ENCODE measurements at places on chromosomes 4 and X. TPM values are rescaled to one million over a fixed set of nuclear protein-coding genes. Genes with fewer than 3 reads are reported as not detected.

DNA sequence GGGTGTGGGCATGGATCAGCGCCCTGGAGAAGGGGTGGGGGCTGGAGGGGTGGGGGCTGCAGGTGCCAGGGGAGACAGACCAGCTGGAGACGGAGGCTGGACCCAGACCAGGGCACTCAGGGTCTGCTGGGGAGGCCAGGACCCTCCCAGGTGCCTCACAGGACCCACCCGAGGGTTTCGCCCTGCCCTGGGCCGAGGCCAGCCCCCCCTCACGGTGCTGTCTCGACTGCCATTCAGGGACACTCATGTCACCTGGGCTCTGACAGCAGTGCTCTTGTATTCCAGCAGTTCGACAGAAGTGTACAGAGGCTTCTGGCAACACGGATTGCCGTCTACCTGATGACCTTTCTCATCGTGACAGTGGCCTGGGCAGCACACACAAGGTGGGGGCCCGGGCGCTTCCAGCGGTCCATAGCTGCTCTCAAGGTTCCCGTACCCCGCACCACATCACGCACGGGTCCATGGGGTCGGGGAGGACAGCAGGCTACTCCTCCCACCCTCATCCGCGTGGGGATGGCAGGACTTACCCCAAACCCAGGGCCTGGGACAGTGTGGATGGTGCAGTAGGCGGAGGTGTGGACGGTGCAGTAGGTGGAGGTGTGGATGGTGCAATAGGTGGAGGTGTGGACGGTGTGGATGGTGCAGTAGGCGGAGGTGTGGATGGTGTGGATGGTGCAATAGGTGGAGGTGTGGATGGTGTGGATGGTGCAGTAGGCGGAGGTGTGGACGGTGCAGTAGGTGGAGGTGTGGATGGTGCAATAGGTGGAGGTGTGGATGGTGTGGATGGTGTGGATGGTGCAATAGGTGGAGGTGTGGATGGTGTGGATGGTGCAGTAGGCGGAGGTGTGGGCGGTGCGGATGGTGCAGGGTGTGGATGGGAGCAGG is 18.1 kb downstream of the TMEM175 start:
- no peak overlapping the region for H3K27ac ChIP-seq
- DNase-seq: peak; percentile 44
- H3K27me3 ChIP-seq: no peaks in the 10 kb centered on the region
- peaks cover 22% of the 10 kb centered on the region for H3K4me1 ChIP-seq
- no peaks in the 10 kb centered on the region for H3K36me3 ChIP-seq

DNA sequence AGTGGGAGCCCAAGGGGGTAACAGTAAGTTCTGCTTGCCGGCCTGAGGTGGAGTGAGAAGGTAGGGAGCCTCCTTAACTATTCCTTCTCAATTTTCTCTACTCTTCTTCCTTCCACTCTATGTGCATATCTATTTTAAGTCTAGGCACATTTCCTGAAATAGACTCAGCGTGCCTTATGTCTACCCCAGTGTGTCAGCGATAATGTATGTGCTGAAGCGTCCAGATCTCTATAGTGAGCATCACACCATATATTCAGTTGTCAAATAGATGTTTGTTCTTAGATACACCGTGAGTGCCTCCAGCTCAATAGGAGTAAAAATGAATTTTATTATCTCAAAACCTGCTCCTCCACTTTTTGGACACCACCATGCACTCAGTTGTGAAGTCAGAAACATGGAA is 51.5 kb upstream of the RAB33B start:
- H3K4me3 ChIP-seq: no peak overlapping the region
- DNase-seq: no peak
- H3K27ac ChIP-seq: no peak overlapping the region
- H3K36me3 ChIP-seq: peaks cover 12% of the 10 kb centered on the region

- H3K36me3 ChIP-seq: no peaks in the 10 kb centered on the region
- peaks cover 2% of the 10 kb centered on the region for H3K4me1 ChIP-seq
- H3K4me3 ChIP-seq: no peak overlapping the region
Observed at GRCh38 chrX:54994668-54995351, 822 bp upstream of the PFKFB1 start.

GRCh38 chr4:7217474-7218321 is 25.4 kb downstream of the SORCS2 start:
- H3K4me1 ChIP-seq: no peaks in the 10 kb centered on the region
- DNase-seq: no peak
- H3K36me3 ChIP-seq: no peaks in the 10 kb centered on the region
- H3K27ac ChIP-seq: no peak overlapping the region
- H3K4me3 ChIP-seq: no peak overlapping the region
- H3K27me3 ChIP-seq: peaks cover 14% of the 10 kb centered on the region

DNA sequence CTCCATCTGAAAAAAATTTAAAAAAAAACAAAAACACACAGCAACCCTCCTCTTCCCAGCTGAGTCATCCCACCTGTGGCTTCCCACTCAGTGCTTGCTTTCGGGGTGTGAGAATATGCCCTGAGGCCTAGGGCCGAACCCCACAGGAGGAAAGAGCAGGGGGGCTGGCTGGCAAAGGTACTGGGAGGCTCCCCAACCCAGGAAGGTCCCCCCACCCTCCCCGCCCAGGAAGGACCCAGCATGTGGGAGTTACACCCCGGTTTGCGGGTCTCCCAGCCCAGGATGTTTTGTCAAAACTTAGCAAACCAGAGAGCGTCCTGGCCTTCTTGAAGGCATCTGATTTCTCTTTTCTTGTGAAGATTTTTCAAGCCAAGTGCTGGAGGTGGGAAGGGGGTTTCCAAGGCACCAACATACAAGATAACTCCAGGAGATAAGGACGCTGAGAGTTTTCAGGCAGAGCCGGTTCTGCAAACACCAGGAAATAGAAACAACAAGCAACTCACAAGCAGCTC is 25.7 kb upstream of the CSF2RA start:
- H3K27ac ChIP-seq: peak overlapping the region; percentile 35
- peaks cover 6% of the 10 kb centered on the region for H3K4me1 ChIP-seq
- no peaks in the 10 kb centered on the region for H3K36me3 ChIP-seq
- H3K4me3 ChIP-seq: no peak overlapping the region
- peaks cover 4% of the 10 kb centered on the region for H3K27me3 ChIP-seq
- no peak for DNase-seq

GRCh38 chr4:8229331-8229975 is 30.4 kb downstream of the SH3TC1 start:
- H3K4me3 ChIP-seq: no peak overlapping the region
- H3K27ac ChIP-seq: no peak overlapping the region
- H3K36me3 ChIP-seq: no peaks in the 10 kb centered on the region
- no peak for DNase-seq

DNA sequence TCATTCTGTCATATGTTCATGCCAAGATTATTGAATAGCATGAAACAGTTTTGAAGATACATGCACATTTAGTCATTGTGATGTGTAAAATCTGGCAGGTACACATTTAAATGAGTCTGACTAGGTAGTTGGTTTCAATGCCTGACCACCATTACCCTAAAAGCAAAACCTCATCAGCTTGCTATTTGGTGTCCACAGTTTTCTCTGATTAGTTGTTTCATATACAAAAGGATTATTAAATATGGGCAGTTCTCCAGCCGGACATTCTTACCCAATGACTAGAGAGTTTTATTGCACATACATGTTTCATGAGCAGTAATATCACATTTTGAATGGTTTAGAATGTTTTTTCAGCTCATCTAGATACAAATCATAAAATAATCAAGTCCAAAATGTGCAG is 23.7 kb downstream of the DCHS2 start:
- DNase-seq: no peak
- no peak overlapping the region for H3K27ac ChIP-seq
- H3K4me3 ChIP-seq: no peak overlapping the region
- H3K4me1 ChIP-seq: no peaks in the 10 kb centered on the region

- H3K27ac ChIP-seq: peak overlapping the region; percentile 78
- peaks cover 24% of the 10 kb centered on the region for H3K4me1 ChIP-seq
- no peaks in the 10 kb centered on the region for H3K36me3 ChIP-seq
- peak; percentile 70 for DNase-seq
- H3K27me3 ChIP-seq: no peaks in the 10 kb centered on the region
Observed at GRCh38 chr4:69831646-69832325, 28.2 kb downstream of the SULT1E1 start.

DNA sequence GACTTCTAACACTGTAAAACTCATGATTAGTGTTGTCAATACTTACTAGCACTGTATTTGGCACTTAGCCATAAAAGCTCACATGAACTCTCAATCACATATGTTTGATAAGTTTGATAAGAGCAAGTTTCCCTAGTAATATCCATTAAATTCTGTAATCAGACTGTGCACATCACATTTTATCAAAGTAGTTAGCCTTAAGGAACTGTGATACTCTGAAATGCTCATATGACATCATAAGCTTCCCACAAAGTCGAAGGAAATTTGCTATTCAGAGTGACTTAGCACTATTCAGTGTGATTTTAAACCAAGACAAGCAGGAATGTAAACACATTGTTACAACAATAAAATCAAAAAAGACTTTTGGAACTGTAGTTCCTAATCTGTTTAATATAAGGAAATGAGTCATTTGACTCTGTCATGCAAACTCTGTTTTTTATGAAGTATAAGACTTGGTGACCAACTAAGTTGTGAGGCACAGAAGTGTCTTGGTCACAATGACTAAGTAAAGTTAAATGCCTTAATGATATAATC is 6.7 kb downstream of the SLC7A11 start:
- H3K27me3 ChIP-seq: no peaks in the 10 kb centered on the region
- peaks cover 4% of the 10 kb centered on the region for H3K4me1 ChIP-seq
- H3K4me3 ChIP-seq: no peak overlapping the region

DNA sequence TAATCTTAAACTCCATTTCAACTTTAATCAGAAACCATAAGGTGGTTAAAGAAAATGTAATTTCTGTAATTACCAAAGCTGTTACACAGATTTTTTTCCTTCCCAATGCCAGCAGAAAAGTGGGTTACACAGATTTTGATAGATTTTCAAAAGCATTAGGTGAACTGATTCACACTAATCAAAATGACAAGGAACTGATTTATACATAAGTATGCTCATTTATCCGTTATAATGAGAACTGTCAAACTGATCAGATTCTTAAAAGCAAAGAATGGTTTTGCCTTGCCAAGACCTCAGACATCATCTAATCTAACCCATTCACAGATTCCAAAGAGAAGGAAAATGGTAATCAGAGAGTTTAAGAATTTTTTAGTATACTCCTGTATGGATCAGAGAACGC is 5.2 kb downstream of the UGDH start:
- no peak for DNase-seq
- no peaks in the 10 kb centered on the region for H3K27me3 ChIP-seq
- no peaks in the 10 kb centered on the region for H3K36me3 ChIP-seq
- no peak overlapping the region for H3K4me3 ChIP-seq

- no peaks in the 10 kb centered on the region for H3K4me1 ChIP-seq
- peaks cover 3% of the 10 kb centered on the region for H3K36me3 ChIP-seq
- DNase-seq: no peak
- no peak overlapping the region for H3K27ac ChIP-seq
- no peaks in the 10 kb centered on the region for H3K27me3 ChIP-seq
Observed at GRCh38 chr4:13982010-13982409, 354.5 kb upstream of the BOD1L1 start.

DNA sequence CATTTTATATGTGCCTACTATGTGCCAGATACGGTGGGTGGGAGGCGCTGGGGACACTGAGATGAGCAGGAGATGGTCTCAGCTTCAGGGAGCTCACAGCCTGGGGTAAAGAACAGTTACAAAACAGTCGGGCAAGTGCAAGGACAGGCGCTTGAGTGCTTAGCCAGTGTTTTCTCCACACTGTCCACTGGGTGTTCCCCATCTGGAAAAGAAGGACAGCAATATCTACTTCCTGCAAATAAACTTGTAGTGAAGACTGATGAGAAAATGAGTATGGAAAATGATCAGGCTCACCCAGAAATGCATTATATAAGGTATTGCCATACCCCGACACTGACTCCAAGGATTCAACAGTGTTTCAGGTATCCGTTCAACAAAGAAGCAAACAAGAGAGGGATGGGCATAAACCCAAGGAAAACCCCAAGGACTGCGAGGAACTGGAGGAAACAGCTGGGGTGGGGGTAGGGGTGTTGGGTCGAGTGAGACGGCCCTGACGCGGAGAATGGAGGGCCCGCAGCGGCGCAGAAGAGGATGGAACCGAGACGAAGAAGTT is 835 bp downstream of the TMEM185A start:
- H3K4me3 ChIP-seq: peak overlapping the region; percentile 92
- peaks cover 30% of the 10 kb centered on the region for H3K4me1 ChIP-seq
- no peaks in the 10 kb centered on the region for H3K27me3 ChIP-seq

- no peaks in the 10 kb centered on the region for H3K4me1 ChIP-seq
- H3K27ac ChIP-seq: no peak overlapping the region
- H3K36me3 ChIP-seq: no peaks in the 10 kb centered on the region
Observed at GRCh38 chr4:183072176-183072575, 26.9 kb upstream of the WWC2 start.

DNA sequence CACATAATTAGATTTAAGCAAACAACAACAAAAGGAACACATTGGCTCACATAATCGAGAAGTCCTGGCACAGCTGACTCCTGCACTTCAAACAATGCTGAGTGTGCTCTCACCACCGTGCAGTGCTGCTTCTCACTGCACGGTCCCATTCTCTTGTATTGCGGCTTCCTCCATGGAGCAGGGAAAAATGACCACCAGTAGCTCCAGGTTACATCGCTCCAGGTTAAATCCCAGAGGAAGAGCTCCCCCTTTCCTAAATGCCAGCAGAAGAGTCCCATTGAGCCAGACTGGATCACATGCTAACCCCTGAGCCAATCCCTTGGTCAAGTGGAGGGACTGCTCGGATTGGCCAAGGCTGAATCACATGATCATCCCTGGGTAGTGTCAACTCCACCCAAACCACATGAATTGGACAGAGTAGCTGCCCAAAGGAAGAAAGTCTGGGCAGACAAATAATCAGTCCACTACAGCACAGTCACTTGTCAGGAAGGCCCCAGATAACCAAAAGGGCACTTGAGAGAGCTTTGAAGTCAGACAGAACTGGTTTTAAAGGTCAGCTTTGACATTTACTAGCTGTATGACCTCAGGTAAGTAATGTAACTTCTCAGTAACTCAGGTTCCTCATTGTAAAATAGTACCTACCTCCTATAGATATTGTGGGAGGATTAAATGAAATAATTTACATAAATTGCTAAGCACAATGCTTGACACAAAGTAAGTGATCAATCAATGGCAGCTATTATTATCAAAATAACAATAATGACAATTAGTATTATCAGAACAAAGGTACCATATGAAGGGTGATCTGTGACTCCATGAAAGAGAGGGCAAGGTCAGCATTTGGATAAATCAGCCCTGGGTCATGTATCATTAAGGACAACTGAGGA is 14.3 kb downstream of the TEC start:
- no peaks in the 10 kb centered on the region for H3K36me3 ChIP-seq
- H3K27ac ChIP-seq: no peak overlapping the region
- peaks cover 10% of the 10 kb centered on the region for H3K4me1 ChIP-seq
- no peak overlapping the region for H3K4me3 ChIP-seq

- no peaks in the 10 kb centered on the region for H3K27me3 ChIP-seq
- no peak overlapping the region for H3K4me3 ChIP-seq
- no peak overlapping the region for H3K27ac ChIP-seq
- H3K4me1 ChIP-seq: peaks cover 12% of the 10 kb centered on the region
- DNase-seq: no peak
Observed at GRCh38 chr4:82452026-82452425, 21.6 kb downstream of the ENOPH1 start.

The IQCM gene
- not detected for total RNA-seq

The ALAS2 gene
- total RNA-seq: not detected

The STBD1 gene
- total RNA-seq: 3.9 TPM

The OTC gene
- total RNA-seq: not detected

The SUPT20HL1 gene
- not detected for total RNA-seq

The MAGEA12 gene
- total RNA-seq: not detected

The TMEM154 gene
- 14.9 TPM for total RNA-seq

The SSX2B gene
- total RNA-seq: not detected

The SLITRK4 gene
- not detected for total RNA-seq

The ZAR1 gene
- not detected for total RNA-seq

Measured in natural killer cell treated with Interleukin-12 subunit alpha and Interleukin-12 subunit beta and Interleukin-15 and Interleukin-18, amount 100 ng/mL, for 72 hours (primary cell).